ENCODE measurements at places on chromosomes 3 and 15.

- no peak for DNase-seq
Measured at GRCh38 chr3:122777563-122777962, 16.1 kb downstream of the HSPBAP1 start.

DNA sequence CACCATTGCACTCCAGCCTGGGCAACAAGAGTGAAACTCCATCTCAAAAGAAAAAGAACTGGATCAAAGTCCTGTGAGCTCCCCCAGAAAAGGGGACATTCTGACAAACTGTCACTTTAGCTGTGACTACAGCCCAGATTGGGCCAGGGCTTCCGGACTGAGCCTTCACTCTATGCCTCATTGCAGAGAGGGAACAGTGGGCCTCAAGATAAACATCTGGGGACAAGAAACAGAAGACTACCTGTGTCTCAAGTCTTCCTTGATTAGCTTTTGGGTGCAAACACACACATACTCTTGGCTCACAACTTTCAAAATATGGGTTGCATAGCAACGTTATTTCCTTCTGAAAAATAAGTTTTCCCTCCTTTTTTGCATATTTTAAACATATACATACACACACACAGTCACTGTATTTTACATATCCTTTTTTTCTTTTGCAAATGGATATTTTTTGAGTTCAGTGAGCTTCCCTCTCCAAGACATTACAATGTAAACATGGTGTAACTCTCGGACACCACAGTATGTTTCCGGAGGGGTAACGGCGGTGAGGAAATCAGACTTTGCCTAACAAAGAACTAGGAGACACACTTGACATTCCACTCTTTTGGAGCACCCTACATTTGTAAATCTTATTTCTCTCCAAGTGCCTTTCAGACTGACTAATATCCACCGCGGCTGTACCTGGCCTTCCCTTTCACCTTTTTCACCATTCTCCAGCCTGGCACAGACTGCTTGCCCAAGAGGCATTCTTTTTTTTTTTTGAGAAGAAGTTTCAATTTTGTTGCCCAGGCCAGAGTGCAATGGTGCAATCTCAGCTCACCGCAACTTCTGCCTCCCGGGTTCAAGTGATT, 3.5 kb downstream of the TKT start:
- no peak for DNase-seq

- DNase-seq: no peak
Measured at GRCh38 chr3:158918008-158918407, 116.2 kb downstream of the MFSD1 start.

- no peak for DNase-seq
Measured at GRCh38 chr15:96366526-96366877, 36.0 kb downstream of the NR2F2 start.

GRCh38 chr3:163438760-163439159, 1639.5 kb downstream of the SI start:
- no peak for DNase-seq

GRCh38 chr15:101551696-101552591, 62.4 kb upstream of the PCSK6 start:
- no peak for DNase-seq

GRCh38 chr3:27675287-27675686, 46.8 kb downstream of the EOMES start:
- DNase-seq: no peak
